Stimulated activated CD4-positive, alpha-beta T cell treated with anti-CD3 and anti-CD28 coated beads, TNF-alpha, amount 100 ng/mL, for 48 hours (primary cell): ENCODE measurements at places on chromosomes 5 and 9.

GRCh38 chr5:124236361-124237205 is 509.9 kb downstream of the ZNF608 start:
- DNase-seq = no peak

DNA sequence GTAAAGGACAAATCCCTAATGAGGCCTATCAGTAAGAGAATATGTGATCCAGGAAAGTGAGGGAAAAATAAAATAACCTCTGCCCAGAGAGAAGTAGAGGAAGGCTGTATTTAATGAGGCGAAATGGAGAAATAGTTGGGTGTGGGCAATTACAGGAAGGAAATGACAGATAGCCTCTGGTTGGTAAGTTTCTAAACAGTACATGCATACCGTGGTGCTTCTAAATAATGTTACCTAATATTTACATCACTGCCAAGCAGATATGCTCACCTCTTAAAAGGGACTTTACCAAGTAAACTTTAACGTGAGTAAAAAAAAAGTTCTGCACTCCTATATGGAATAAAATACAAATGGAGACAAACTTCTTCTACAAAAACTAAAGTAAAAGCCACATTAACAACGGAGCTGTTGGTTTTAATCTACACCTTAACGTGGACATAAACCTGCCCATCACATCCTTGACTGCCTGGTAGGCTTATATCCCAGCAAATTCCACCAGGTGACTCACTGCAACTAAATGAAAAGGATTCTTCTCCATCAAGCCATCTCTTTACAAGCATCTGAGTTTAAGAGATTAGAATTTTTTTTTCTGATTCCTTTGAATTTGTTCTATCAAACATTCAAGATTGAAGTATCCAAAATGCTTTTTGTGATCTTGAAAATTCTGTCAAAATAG is 12.4 kb downstream of the NFIL3 start:
- no peak for DNase-seq

- DNase-seq = no peak
Measured at GRCh38 chr5:180858586-180858985, 2.5 kb downstream of the ZFP62 start.

- no peak for DNase-seq
Measured at GRCh38 chr9:72753266-72753893, 199.5 kb downstream of the ALDH1A1 start.

GRCh38 chr5:8756498-8757084 is 789.3 kb downstream of the SEMA5A start:
- DNase-seq = no peak

GRCh38 chr5:67238191-67238590 is 41.6 kb upstream of the CD180 start:
- DNase-seq = no peak
